ENCODE measurements at places on chromosomes 6 and 20.
A peak's percentile ranks its signal among the peaks of the same experiment; 100 is the strongest.

DNA sequence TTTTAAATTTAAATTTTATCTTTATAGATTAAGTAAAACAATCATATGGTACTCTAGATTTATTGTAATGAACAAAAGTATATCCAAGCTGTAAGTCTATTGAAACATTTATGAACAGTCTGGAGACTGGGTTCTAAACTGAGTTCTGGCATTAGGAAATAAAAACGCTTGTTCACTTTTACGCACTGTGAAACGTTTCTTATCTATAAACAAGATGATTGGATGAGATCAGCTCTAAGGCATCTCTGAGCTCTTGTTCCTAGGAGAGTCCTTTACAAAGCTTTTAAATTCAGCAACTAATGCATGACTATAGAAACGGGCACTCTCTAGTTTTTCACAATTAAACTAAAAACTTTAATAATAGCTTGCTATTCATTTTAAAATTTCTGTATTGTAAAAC lies 6.8 kb downstream of the HUS1B start:
- peak; percentile 72 for DNase-seq

GRCh38 chr6:26569433-26569764 lies 27.4 kb upstream of the ABT1 start:
- no peak for DNase-seq

- DNase-seq, result no peak
Measured at GRCh38 chr20:62587757-62588402, 54.4 kb upstream of the SLCO4A1 start.

GRCh38 chr6:41439524-41440418 lies 104.4 kb downstream of the NCR2 start:
- DNase-seq, result no peak

DNA sequence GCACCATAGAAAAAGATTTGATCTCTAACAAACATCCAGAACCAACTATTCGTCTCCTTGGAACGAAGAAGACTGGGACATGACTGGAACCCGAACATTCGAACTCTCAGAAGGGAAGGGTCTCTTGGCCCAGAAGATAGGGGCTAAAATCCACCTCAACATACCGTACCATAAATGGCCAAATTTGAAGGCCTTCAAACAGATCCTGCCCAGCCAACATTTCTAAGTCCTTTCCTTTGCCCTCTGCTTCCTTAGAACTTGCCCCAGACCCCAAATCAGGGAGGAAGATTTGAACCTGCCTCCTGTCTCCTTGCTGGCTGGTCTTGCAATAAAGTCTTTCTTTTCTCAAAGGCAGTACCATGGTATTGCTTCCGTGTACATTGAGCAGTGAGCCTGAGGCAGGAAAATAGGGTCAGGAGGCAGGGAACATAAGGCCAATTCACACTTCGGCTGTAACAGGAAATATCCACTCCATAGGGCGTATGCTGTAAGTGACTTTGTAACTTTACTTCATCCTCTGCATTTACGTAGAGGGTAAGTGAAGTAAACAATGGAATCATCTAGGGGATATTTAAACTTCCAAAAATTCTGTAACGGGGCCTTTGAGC lies 1.8 kb upstream of the PXDC1 start:
- no peak for DNase-seq

DNA sequence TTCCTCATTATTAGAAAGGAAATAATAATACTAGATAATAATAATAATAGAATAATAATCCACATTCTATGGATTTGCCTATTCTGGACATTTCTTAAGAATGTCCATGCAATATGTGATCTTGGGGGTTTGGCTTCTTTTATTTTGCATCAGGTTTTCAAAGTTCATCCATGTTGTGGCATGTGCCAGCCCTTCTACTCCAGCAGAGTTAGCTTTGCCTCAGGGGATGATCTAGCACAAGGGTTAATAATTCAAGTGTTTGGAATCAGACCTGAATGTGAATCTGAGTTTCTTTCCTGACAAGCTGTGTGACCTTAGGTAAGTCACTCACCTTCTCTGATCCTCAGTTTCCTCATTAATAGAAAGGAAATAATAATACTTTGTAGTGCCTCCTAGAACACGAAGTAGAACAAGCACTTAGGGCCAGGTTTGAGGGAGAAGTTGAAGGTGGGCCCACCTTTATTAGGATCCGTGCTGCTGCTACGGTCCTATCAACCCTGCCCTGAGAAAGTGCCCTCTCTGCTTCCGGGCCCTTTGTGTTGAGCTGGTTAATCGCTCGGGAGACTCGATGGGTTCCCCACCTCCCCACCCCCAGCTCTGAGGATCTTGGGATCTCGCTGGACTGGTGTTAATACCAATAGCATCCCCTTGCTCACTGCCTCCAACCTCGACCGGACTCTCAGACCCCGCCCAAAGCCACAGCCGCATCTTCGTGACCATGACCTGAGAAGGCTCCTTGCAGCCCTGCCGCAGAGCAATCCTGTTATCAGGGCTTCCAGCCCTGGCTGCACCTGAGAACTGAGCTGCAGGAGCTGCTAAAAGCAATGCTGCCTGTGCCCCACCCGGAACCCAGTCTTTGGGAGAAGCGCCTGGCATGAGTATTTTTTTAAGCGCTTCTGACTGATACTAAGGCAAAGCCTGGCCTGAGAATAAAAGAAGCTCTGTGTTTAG lies 26.9 kb downstream of the RBM38 start:
- no peak for DNase-seq

DNA sequence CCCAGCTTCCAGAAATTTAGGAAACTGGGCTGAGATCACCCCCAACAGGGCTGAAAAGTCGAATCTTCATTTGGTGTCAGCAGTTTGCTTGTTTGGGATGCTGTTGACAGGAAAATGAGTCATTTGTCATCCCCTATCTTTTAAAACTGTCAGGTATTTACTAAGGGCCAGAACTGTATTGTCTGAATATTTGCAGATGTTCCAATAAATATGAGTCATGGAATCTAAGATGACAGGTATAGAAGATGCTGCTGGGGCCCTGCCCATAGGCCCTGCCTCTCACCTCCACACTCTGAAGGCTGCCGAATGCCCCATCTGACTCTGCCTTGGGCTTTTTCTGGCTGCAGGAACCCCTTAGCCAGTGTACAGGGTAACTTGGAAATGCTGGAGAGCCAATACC lies 3.9 kb downstream of the ETV7 start:
- no peak for DNase-seq

DNA sequence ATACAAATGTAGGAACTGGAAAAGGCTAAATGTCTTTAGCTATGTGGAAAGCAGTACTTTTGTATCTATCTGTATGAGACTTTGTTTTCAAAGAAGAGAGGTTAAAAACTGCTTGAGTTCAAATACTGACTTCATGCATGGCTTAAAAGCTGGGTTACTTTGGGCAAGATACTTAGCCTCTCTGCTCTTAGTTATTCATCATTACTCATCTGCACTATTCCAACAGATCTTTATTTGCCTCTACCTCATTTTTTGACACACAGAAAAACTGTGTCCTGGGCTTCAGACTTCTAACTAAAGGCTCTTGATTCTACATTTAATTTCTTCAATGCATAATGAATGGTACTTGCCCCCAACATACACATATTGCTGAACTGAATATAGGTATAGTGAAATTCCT lies 114.8 kb downstream of the DST start:
- DNase-seq, result peak; percentile 37

DNA sequence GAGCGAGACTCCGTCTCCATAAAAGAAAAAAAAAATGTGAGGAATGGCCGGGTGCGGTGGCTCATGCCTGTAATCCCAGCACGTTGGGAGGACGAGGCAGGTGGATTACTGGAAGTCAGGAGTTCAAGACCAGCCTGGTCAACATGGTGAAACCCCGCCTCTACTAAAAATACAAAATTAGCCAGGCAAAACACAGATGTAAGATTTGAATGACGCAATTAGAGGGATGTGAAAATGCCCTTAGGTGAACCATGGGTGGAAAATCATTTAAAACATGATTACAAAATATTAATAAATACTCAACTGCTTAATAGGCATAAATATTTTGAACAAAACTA lies 20.9 kb downstream of the COL9A3 start:
- DNase-seq, result no peak

DNA sequence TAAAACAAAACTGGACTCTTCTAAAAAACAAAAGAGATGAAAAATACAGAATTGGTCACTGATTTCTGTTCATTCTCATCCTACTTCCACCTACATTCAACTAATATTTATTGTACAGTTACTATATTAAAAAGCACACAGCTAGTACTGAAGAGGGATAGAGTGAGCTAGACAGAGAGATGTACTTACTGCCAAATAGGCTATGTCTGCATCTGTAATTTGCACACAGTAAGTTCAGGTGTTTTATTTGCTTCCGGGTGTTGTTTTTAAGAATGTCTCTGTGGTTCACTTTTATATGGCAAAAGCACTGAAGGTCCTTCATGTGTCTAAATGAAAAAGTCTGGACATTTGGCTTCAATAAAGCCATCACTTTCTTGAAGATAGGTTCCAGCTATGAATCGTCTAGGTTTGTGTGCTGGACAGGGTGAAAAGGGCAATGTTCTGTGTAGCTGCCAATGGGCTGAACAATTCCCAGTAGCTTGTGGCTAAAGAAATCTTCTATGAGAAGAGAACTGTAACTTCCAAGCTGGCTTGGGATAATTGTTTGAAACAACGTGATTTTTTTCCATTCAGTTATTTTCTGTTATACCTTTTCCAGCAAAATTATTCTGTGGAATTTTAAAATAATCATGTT lies 47.3 kb downstream of the EPB41L2 start:
- peak; percentile 85 for DNase-seq

- DNase-seq, result no peak
Measured at GRCh38 chr6:1013656-1014430, 298.1 kb upstream of the FOXQ1 start.

GRCh38 chr6:14452567-14453527 lies 335.3 kb downstream of the CD83 start:
- DNase-seq, result no peak

DNA sequence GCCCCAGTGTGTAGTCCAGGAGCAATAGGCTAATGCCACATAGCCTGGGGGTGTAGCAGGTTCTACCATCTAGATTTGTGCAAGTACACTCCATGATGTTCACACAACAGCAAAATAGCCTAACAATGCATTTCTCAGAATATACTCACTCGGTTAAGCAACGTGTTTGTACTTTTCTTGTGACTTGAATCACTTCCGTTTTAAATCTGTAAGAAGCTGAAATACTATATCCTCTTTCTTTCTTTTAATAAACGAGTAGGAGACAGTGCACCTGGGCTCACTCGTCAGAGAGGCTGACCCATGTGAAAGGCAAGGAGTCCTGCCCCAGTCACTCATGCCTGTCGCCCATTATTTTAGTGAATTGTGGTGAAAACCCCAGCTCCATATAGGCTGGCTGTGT lies 201.6 kb downstream of the FOXA2 start:
- DNase-seq, result peak; percentile 6

DNA sequence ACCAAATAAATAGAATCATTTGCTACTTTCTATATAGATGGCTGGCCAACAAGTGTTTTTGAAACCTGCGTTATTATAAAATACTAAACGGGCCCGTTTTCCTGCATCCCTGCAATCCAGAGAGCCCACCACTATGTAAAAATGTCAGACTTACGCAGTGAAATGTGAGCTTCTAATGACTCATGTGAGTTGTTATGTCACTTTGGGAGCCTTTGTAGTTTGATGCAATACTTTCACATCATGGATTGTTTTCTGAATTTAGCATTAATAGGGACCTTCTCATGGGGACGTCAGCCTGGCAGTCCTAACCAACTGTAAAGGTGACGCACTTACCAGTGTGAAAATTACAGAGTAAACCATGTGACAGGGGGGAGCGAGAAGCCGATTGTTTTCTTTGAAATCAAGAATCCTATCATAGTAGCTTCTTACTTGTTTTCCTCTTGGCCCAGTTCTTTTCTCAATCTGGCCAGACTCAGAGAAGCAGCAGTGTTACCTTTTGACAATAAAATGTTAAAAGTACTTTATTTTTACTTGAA lies 75.3 kb downstream of the SSR1 start:
- DNase-seq, result no peak

DNA sequence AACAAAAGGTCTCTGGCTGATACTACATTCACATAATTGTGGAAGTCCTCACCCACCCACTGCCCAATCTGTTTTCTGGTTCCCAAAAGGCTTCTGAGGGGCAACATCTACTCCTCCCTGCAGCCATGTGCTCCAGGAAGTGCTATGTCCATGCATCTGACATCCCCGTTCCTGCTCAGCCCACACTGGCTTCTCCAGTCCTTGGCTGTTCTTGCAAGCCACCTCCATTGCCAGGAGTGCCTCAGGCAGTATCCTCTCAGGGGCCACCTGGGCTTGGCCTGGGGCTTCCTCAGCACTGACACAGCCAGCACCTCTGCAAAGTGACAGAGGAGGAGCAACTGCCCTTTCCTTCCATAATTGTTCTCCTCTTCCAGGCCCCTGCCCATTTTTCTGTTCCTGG lies 18.3 kb downstream of the ARHGAP18 start:
- DNase-seq, result no peak

GRCh38 chr6:90401933-90402830 lies 105.5 kb upstream of the BACH2 start:
- DNase-seq, result no peak

DNA sequence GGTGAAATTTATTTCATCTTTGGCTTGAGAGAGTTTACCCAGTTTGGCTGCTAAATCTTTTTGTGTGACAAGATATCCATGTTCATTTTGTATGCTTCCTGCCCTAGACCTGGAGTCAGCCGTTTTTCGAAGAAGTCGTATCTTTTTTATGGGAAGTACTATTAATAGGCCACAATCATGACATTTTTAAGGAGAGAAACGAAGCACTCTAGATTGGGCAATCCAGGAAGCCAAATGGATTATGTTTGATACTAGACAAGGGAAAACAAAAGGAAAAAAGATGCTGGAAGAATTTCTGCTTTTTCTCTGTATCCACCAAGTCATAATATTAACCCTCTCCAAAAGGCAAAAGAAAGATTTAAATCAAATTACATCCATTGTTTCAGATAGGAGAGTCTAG lies 214.6 kb downstream of the HDGFL1 start:
- DNase-seq, result peak; percentile 11

- peak; percentile 44 for DNase-seq
Measured at GRCh38 chr6:134340179-134340975, 22.5 kb upstream of the SGK1 start.

DNA sequence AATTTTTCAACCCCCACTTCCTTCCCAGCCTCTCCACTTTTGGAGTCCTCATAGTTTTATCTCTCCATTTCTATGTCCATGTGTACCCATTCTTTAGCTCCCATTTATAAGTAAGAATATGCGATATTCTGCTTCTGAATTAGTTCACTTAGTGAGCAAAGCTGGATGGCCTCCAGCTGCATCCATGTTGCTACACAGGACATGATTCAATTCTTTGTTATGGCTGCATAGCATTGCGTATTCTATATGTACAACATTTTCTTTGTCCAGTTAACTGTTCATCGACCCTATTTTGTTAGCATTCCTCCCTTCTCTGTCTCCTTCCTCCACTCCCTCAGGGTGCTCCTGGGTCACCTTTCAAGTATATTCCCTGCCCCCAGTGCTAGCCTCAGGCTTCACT lies 210.0 kb upstream of the SSTR4 start:
- peak; percentile 69 for DNase-seq

Data from iris pigment epithelial cell (primary cell).